ENCODE measurements at places on chromosomes 3 and 15. TPM values are rescaled to one million over a fixed set of nuclear protein-coding genes. Genes with fewer than 3 reads are reported as not detected.

DNA sequence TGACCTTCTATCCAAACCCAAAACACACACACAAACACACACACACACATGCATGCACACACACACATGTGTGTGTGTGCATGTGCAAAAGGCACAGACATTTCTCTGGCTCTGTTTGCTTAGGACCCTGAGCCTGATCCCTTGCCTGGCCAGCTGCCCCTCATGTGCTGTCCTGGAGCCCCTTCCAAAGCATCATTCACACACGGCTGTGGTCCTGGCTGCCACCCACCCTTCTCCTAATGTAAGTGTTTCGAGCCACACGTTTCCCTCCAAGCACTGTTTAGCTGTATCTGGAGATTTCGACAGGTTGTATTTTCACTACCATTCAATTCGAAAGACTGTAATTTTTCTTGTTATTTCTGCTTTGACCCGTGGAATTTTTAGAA, 45.8 kb upstream of the KLF13 start:
- no peak overlapping the region for H3K4me3 ChIP-seq
- peaks cover 2% of the 10 kb centered on the region for H3K27me3 ChIP-seq
- DNase-seq: no peak
- peaks cover 6% of the 10 kb centered on the region for H3K4me1 ChIP-seq
- no peak overlapping the region for H3K27ac ChIP-seq
- peaks cover 5% of the 10 kb centered on the region for H3K36me3 ChIP-seq

DNA sequence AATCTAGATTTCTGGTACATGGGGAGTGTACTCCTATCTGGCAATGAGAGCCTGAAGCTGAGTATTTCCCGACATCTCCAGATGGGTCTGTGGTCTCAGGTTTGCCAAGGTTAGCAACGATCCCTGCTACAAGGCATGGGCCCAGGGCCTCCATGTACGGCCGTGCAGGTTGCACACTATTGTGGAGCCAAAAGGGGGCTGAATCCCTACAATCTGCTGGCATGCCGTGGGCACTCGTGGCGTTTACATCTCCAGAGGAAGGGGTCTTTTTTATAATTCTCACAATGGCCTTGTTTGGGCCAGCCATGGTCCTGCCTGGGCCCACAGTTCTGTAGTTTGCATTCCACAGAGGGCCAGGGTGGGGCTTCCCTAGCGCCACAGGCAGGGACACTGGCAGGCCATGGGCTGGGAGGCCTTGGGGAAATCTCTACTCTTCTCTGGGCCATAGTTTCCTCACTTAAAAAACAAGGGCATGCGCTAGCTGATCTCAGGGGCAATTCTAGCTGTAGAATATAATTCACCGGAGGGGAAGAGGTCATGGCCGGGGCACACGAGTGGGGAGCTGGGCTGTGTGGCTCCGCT, 68.9 kb upstream of the TLE3 start:
- H3K27me3 ChIP-seq: peaks cover 8% of the 10 kb centered on the region
- H3K4me1 ChIP-seq: no peaks in the 10 kb centered on the region
- DNase-seq: no peak
- H3K36me3 ChIP-seq: no peaks in the 10 kb centered on the region
- H3K27ac ChIP-seq: no peak overlapping the region
- H3K4me3 ChIP-seq: no peak overlapping the region

DNA sequence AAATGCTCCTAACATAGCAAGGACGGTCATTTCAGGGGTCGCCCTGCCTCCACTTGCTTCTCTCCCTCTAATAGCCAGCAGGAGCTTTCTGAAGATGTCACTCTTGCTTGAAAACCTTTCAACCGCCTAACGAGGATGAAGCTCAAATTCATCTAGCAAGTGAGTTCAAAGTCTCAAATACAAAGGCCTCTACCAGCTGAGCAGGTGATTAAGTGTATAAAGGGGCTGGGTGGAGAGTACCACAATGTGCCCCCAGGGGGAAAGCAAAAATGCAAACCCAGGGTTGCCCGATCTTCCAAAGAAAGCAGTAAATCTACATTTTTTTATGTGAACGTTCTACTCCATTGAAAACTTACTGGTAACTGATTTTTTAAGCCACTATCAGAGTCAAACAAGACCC, 50.4 kb upstream of the GRIP2 start:
- H3K27me3 ChIP-seq: peaks cover 18% of the 10 kb centered on the region
- DNase-seq: no peak
- no peaks in the 10 kb centered on the region for H3K4me1 ChIP-seq
- H3K27ac ChIP-seq: no peak overlapping the region

- H3K4me3 ChIP-seq: no peak overlapping the region
- H3K36me3 ChIP-seq: peaks cover 3% of the 10 kb centered on the region
- no peak for DNase-seq
- peaks cover 5% of the 10 kb centered on the region for H3K4me1 ChIP-seq
- H3K27ac ChIP-seq: no peak overlapping the region
- no peaks in the 10 kb centered on the region for H3K27me3 ChIP-seq
Measured at GRCh38 chr3:126782536-126782935, 78.5 kb downstream of the CHCHD6 start.

GHRL gene
- total RNA-seq: 0.53 TPM

DNA sequence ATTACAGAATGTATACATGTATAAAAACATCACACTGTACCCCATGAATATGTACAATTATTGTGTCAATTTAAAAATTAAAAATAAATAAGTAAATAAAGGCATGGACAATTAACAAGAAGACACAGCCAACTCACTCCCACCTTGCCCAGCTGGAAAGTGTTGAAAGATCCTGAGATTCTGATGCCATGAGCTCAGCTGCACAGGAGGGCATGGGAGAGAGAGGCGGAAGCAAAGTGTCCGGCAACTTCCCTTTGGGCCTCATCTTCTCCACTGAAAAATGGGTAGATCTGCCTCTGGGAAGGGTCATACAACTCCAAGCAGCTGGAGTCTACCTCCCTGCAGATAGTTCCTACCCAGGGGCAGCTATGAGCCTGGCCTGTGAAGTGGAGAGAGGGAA, 277.3 kb downstream of the UACA start:
- H3K4me1 ChIP-seq: peaks cover 56% of the 10 kb centered on the region
- no peak for DNase-seq
- peak overlapping the region; percentile 79 for H3K27ac ChIP-seq
- peak overlapping the region; percentile 45 for H3K4me3 ChIP-seq

RSRC1 gene
- 48.9 TPM for total RNA-seq

SIN3A gene
- 113 TPM for total RNA-seq

RAB43 gene
- total RNA-seq: 62.5 TPM

DNA sequence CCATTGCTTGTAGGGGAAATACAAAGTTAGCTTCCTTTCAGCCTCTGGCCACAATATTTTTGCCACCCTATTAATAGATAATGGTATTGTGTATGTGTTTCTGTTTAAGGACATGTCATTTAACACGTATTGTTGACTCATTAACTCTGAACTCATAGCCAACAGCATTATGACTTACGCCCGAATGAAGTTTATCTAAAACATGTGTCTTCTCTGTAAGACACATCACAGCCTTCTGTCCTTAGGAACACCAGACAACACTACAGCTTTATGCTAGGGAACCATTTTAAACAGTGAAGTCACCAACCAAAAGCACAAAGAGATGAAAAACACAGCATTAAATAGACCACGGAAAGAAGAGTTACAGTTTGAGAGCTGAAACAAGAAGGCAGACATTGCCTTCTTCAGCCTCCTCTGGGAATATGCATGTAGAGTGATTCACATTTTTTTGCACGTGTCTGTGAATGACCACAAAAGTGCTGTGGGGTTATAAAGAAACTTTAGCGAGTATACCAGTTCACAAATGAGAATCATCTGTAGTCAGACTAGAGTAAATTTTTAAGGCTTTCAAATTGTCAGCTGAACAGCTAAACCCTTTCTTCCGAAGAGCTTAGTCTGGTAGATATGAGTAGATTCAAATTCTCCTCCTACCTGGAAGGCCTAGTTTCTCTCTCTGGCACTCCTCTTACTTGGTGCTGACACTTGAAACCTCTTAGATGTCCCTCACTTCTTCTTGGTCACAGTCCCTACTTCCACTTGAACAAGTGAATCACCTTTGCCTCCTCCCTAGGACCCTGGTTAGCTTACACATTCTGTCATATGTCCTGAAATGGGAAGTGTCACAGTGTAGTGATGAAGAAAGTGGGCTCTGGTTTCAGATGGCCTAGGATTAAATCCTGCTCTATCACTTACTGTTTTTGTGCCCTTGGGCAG, 32.2 kb downstream of the MCTP2 start:
- peaks cover 31% of the 10 kb centered on the region for H3K4me1 ChIP-seq
- peaks cover 29% of the 10 kb centered on the region for H3K36me3 ChIP-seq
- H3K27me3 ChIP-seq: no peaks in the 10 kb centered on the region
- no peak overlapping the region for H3K27ac ChIP-seq

HYKK gene
- 2.4 TPM for total RNA-seq

GRCh38 chr15:58548308-58549012, 116.7 kb downstream of the LIPC start:
- no peaks in the 10 kb centered on the region for H3K27me3 ChIP-seq
- H3K4me3 ChIP-seq: no peak overlapping the region
- peak overlapping the region; percentile 61 for H3K27ac ChIP-seq
- H3K36me3 ChIP-seq: peaks cover 24% of the 10 kb centered on the region
- peaks cover 45% of the 10 kb centered on the region for H3K4me1 ChIP-seq

ZBBX gene
- total RNA-seq: not detected

CGNL1 gene
- not detected for total RNA-seq

GRCh38 chr3:190229632-190230424, 92.4 kb downstream of the CLDN1 start:
- peaks cover 2% of the 10 kb centered on the region for H3K27me3 ChIP-seq
- no peak overlapping the region for H3K27ac ChIP-seq
- no peak for DNase-seq
- H3K36me3 ChIP-seq: no peaks in the 10 kb centered on the region
- H3K4me3 ChIP-seq: no peak overlapping the region

- H3K4me3 ChIP-seq: no peak overlapping the region
- no peaks in the 10 kb centered on the region for H3K36me3 ChIP-seq
- no peak overlapping the region for H3K27ac ChIP-seq
- H3K4me1 ChIP-seq: no peaks in the 10 kb centered on the region
- no peak for DNase-seq
- peaks cover 8% of the 10 kb centered on the region for H3K27me3 ChIP-seq
Measured at GRCh38 chr15:89770041-89770440, 6.1 kb upstream of the MESP2 start.

DNA sequence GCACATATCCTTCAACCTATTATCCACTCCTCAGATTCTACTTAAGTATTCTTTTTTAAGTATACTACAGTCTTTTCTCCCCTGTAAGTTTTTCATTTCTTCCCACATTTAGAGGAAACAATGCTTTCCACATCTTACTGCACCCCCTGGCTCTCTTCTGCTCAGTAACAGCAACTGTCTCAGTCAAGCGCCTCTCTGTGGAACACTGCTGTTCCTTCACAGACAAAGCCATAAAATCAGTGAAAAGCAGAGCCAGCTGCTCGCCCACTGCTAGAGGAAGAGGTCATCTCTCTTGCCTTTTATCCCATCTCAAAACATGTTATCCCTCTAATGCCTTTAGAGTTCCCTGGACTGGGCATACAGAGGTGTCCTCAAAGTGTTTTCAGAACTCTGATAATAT, 24.8 kb downstream of the SERP1 start:
- H3K4me3 ChIP-seq: no peak overlapping the region
- H3K4me1 ChIP-seq: no peaks in the 10 kb centered on the region
- H3K27ac ChIP-seq: no peak overlapping the region
- H3K27me3 ChIP-seq: peaks cover 6% of the 10 kb centered on the region
- DNase-seq: no peak
- H3K36me3 ChIP-seq: no peaks in the 10 kb centered on the region

ALS2CL gene
- total RNA-seq: 3.6 TPM

DNA sequence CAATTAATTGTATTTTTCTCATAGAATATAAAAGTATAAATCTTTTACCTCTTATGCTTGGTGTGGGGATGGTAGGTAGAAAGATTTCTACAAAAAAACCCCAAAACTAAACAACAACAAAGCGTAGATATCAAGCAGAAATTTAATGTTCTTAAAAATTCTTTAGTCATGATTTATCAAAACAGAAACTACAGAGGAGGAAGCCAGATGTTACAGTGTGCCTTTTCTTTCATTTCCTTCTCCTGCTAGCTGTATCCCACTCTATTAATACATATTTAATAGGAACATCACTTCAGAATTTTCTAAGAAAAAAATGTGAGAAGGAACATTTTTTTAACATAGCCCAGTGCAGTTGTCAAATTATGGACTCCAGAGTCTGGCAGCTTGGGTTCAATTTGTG, 420.6 kb downstream of the TUSC7 start:
- no peaks in the 10 kb centered on the region for H3K36me3 ChIP-seq
- H3K27me3 ChIP-seq: no peaks in the 10 kb centered on the region
- H3K4me3 ChIP-seq: no peak overlapping the region
- no peaks in the 10 kb centered on the region for H3K4me1 ChIP-seq
- DNase-seq: no peak

GRCh38 chr3:23648326-23648995, 157.3 kb upstream of the UBE2E1 start:
- H3K36me3 ChIP-seq: no peaks in the 10 kb centered on the region
- peaks cover 4% of the 10 kb centered on the region for H3K27me3 ChIP-seq
- no peak overlapping the region for H3K4me3 ChIP-seq
- peaks cover 7% of the 10 kb centered on the region for H3K4me1 ChIP-seq
- H3K27ac ChIP-seq: no peak overlapping the region
- no peak for DNase-seq

DNA sequence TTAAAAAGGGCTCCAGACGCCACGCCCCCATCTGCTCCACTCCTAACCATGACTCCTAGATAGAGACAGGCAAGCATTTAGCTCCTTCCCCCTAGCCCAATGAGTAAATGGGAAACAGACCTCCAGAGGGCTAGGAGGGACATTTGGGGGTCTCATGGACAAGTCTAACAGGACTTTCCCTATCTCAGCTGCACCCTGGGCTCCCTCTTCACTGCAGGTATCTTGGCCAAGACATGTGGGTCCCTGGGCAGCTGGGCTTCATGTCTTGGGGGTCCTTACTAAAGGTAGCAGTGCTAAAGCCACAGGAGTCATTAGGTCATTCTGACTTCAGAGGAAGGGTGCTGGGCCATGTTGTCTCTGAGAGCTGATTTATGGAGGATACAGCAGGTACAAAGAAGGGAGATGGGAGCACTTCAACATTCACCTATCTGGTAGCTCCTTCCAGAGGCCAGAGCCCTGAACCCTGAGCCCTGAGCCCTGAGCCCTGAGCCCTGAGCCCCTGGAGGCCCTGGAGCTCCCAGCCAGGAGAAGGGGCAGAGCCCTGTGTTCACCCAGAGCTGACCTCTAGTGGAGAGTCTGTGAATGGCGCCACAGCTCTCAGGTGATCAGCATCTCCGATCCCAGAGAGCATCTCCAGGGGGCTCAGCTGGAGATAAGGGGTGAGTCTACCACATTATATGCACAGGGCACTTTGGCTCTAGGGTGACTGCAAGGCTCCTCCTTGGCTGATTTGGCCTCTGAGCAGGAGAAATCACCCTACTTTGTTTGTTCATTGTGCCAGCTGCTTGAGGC, 40.1 kb upstream of the EPHB1 start:
- DNase-seq: peak; percentile 53
- H3K4me1 ChIP-seq: no peaks in the 10 kb centered on the region
- H3K4me3 ChIP-seq: no peak overlapping the region
- no peak overlapping the region for H3K27ac ChIP-seq
- no peaks in the 10 kb centered on the region for H3K36me3 ChIP-seq

GRCh38 chr3:32249184-32249782, 10.8 kb downstream of the CMTM8 start:
- H3K27ac ChIP-seq: no peak overlapping the region
- H3K4me1 ChIP-seq: peaks cover 17% of the 10 kb centered on the region
- H3K27me3 ChIP-seq: no peaks in the 10 kb centered on the region
- no peak overlapping the region for H3K4me3 ChIP-seq
- DNase-seq: no peak
- H3K36me3 ChIP-seq: peaks cover 2% of the 10 kb centered on the region

GRCh38 chr3:115704661-115705338, 81.5 kb downstream of the GAP43 start:
- DNase-seq: no peak
- no peak overlapping the region for H3K27ac ChIP-seq
- no peak overlapping the region for H3K4me3 ChIP-seq
- H3K4me1 ChIP-seq: no peaks in the 10 kb centered on the region
- peaks cover 21% of the 10 kb centered on the region for H3K27me3 ChIP-seq

ADPRH gene
- 5.9 TPM for total RNA-seq

Measured in activated naive CD8-positive, alpha-beta T cell treated with anti-CD3 and anti-CD28 coated beads, Interleukin-2, amount 10 ng/mL, durations not matched to agents 7 days and 5 days (primary cell).